Stimulated activated CD4-positive, alpha-beta T cell treated with anti-CD3 and anti-CD28 coated beads, Interleukin-12 subunit alpha, Interleukin-12 subunit beta, amount 100 ng/mL, for 4 hours (primary cell): ENCODE measurements at places on chromosomes 12 and 14.

DNA sequence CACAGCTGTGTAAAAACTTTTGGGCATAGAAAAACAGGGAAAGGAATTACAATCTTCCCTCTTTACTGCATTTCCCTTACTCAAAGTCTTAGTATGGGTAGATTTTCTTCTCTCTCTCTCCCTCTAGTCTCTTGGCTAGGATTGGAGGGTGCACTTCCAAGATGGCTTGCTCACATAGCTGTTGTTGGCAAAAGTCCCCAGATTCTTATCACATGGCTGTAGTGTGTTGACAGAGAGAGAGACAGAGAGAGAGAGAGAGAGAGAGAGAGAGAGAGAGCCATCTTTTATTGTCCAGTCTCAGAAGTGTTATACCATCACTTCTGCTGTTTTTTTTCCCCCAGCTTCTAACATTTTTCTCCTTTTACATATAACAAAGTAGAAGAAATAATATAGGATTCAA, 6.3 kb upstream of the OR4E2 start:
- no peak for DNase-seq

GRCh38 chr12:95731519-95731958, 59.0 kb downstream of the NTN4 start:
- DNase-seq: no peak

DNA sequence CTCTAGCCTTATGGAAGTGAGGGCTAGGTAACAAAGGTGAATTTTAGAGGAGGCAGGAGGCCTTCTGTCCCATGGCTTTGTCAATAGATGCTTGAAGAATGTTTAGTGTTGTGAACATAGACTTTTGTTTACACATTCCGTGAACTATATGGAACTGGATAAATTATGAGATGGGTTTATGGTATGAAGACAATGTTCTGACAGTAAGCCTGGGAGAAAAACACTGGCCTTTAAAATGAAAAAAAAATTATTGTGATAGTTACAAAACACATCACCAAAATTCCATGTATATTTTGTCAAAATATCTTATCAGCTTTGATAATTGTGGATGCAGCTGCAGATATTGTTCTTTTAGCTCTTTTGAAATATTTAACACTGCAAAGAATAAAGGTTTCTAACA, 251.5 kb upstream of the DCN start:
- no peak for DNase-seq

DNA sequence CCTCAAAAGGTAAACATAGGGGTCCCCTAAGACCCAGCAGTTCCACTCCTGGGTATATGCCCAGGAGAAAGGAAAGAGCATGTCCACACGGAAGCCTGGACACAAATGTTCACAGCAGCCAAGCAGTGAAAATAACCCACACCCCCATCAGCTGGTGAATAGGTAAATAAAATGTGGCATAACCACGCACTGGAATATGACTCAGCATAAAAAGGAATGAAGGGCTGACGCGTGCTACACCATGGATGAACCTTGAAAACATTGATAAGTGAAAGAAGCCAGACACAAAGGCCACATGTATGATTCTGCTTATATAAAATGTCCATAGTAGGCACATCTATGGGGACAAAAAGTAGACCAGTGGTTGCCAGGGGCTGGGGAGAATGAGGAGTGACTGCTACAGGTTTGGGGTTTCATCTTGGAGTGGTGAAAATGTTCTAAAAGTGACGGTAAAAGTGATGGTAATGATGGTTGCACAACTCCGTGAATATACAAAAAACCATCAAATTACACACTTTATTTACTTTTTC, 3.8 kb upstream of the SCARB1 start:
- DNase-seq: no peak

- no peak for DNase-seq
These were observed 21.6 kb downstream of the NTF3 start for GRCh38 chr12:5453466-5453865.

DNA sequence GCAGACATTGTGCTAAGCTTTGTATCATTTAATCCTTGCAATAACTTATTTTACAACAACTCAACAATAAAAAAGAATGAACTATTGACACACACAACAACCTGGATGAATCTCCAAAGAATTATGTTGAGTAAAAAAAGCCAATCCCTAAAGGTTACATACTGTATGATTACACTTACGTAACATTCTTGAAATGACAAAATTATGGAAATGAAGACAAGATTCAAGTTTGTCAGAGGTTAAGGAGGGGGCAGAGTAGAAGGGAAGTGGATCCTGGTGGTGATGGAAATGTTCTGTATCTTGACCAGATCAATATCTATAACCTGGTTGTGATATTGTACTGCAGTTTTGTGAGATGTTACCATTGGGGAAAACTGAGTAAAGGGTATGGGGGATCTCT, 63.2 kb upstream of the LMNTD1 start:
- no peak for DNase-seq

DNA sequence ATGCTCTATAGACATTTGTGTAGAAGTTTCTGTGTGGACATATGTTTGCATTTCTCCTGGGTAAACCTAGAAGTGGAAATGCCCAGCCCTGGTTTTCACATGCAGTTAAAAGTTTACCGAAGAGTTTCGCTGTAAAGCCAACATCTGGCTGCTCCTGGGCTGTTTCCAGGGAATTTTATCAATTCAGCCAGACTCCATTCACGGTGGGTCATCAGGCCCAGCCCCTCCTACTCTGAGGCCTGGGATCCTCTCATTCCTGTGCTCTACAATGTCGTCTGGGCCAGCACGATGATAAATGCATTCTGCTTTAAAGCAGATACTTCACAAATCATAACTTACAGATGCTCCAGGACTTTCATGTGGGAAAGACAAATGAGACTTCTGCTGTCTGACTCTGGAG, 7.1 kb downstream of the NUAK1 start:
- no peak for DNase-seq

DNA sequence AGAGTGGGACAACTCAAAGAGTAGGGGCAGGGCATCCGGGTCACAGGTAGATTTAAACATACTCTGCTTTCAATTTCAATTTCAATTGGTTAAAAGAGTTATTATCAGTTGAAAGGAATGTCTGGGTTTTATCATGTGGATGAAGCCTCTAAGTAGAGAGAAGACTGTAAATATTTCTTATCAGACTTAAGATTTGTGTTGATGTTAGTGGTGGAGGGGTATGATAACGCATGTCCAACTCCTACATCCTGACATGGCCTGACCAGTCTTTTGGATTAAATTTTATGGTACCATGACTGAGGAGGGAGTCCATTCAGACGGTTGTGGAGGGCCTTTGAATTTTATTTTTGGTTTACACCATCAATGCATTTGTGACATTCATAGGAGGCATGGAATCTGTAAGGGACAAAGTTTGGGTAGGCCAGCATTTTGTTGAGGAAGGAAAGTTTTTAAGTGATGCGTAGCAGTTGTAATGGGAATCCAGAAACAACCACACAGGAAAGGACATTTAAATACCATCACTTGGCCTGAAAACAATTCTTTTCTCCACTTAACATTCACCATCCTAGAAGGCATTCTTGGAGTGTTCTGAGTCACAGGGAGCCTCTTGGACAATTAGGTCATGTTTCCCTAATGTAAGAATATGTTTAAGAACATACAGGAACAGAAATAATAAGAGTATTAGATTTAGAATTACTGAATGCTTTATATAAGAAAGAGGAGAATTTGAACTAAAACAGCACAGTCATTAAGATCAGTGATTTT, 371.9 kb downstream of the ATP23 start:
- no peak for DNase-seq

DNA sequence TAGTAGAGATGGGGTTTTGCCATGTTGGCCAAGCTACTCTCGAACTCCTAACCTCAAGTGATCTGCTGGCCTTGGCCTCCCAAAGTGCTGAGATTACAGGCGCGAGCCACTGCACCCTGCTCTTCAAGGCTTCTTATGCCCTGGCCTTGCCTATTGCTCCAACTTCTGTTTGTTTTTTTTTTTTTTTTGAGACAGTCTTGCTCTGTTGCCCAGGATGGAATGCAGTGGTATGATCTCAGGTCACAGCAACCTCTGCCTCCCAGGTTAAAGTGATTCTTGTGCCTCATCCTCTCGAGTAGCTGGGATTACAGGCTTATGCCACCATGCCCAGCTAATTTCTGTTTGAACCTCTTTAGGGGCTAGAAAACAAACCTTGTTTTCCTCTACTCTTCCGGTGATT, 6.0 kb upstream of the ABCD4 start:
- DNase-seq: no peak

GRCh38 chr12:64522316-64522715, 70.4 kb downstream of the TBK1 start:
- no peak for DNase-seq

- no peak for DNase-seq
These were observed 74.7 kb downstream of the NIN start for GRCh38 chr14:50756300-50756699.

DNA sequence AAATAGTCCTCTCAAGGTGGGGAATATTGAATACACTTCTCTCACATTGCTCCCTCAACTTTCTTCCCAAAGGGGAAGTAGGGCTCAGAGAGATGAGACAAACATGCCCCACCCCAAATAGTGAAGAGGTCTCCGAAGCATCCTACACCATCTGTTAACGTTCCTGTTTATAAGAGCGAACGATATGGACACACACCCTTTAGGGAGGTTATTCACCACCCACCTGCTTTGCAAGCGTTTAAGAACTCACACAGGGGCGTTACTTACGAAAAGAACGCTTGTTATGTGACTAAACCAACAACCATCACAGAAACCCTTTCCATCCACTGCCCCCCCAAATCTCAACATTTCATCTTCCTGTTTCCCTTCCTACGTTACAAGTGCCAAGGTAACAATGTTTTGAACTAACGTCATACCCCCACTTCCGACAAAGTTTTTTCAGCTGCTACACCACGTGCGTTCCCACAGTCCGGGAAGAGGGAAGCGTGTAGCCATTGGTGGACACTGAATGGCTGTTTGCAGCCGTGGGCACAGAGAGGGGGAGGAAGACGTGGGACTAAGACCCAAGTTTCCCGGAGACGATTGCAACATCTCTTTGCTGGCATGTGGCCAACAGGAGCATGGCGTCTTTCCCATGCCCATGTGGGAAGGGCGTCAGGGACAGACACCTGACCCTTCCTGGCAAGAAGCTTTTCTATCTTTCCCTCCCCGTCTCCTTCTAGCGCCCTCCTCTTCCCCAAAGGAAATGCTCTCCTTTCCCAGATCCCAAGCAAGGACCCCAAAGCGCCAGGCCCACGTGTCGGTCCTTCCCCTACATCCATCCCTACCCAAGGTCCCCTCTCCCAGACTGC, 1.2 kb downstream of the YBX3 start:
- peak; percentile 46 for DNase-seq

DNA sequence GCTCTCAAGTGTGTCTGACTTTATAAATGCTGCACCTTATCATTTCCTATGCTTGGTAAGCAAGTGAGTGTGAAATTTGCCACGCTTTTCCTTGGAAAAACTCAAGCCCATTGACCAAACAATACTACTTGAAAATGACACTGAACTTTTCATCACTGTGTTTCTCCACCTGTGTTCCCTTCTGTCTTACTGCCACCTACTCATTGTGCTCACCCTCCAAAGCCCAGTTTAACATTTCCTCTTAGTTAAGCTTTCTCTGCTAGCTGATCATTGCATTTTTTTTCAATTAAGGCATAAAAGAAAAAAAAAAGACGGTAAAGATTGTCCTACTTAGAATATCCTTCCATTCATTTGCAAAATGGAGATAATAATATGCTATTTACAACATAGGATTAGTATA, 445.7 kb downstream of the DPF3 start:
- no peak for DNase-seq

DNA sequence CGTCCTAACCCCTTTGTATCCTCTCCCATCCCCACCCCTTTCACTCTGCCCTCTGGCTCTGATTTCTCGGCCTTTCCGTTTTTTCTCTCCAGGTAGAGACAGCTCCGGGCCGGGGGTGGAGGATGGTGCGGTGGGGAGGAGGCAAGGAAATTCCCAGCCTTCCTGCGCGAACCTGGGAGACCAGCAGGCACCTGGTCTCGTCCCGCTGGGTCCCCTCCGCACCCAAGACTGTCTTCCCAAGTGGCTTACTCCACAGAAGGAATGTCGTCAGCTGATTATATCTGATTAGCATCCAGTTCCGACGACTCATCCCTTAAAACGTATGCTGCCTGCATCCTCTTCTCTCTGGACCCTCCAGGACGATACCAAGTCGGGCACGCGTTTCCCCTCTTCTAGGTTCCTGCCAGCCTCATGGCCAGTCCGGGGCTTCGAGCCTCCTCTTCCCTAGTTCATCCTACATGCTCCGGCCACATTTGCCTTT, 42.2 kb upstream of the CAPRIN2 start:
- DNase-seq: no peak
